AG04449 (cell line): ENCODE measurements at places on chromosomes 11 and 22.

GRCh38 chr11:93945596-93945995, 75.6 kb upstream of the HEPHL1 start:
- no peak for DNase-seq

GRCh38 chr11:45500451-45500850, 165.0 kb downstream of the CHST1 start:
- no peak for DNase-seq

DNA sequence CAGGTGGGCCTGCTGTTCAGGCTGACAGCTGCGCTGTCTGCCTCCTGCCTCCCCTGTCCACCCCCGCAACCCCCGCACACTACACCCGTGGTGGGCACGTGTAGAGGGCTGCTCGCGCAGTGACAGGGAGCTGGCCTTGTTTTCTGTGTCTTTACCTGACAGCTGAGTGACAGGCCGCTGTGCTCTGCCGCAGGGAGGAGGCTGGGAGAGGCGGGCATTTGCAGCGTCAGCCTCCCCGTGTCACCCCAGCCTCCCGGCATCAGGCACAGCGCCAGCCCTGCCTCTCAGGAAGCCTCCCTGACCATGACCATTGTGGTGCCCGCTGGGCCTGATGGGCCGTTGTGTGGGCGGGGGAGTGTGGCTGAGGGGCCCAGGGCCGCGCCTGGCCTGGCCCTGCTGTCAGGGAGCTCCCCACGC, 32.0 kb upstream of the RELT start:
- no peak for DNase-seq

- no peak for DNase-seq
These were observed 702 bp downstream of the SYN3 start for GRCh38 chr22:33057363-33057995.

DNA sequence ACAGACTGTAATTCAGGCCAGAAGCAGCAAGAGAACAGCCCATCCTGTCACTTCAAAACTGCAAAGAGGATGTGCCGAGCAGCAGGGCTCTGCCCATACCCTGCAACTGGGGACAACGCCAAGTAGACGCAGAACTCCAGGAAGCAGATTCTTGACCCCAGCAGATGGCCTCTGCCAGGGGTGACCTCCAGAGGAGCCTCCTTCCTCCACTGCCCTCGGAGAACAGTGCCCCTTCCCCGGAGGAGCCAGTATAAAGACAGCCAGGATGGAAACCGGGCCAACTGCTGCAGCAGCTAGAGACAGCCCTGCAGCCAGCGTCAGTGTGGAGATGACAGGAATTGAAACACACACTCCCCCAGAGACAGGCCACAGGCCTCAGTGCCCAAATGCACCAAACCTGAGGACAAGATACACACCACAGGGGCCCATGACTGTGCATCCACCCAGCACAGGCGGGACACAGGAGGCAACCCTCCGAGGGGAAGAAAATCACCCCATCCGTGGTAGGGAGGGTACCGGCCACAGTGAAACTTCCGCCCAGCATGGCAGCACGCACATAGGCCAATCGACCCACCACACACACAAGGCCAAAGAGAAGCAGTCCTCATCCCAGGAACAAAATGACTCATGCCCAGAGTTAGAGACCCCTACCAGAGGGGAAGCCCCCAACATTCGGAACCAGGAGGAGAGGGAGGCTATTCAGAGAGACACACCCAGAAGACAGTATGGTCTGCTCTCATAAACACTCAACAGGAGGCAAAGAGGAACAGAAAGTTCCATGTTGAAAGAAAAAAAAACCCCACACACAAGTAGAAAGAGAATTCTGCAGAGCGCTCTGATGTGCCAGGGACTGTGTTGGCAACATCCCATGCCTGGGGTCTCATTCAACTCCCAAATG, 5.6 kb downstream of the AHNAK start:
- no peak for DNase-seq

GRCh38 chr11:62547691-62548281, 1.2 kb upstream of the AHNAK start:
- no peak for DNase-seq

GRCh38 chr22:36311386-36312085, 58.6 kb downstream of the APOL1 start:
- no peak for DNase-seq

GRCh38 chr11:32594272-32594671, 10.6 kb downstream of the EIF3M start:
- no peak for DNase-seq

- DNase-seq = no peak
These were observed 18.0 kb downstream of the LSP1 start for GRCh38 chr11:1870721-1871466.

GRCh38 chr22:49724893-49725489, 102.7 kb downstream of the BRD1 start:
- DNase-seq = no peak

DNA sequence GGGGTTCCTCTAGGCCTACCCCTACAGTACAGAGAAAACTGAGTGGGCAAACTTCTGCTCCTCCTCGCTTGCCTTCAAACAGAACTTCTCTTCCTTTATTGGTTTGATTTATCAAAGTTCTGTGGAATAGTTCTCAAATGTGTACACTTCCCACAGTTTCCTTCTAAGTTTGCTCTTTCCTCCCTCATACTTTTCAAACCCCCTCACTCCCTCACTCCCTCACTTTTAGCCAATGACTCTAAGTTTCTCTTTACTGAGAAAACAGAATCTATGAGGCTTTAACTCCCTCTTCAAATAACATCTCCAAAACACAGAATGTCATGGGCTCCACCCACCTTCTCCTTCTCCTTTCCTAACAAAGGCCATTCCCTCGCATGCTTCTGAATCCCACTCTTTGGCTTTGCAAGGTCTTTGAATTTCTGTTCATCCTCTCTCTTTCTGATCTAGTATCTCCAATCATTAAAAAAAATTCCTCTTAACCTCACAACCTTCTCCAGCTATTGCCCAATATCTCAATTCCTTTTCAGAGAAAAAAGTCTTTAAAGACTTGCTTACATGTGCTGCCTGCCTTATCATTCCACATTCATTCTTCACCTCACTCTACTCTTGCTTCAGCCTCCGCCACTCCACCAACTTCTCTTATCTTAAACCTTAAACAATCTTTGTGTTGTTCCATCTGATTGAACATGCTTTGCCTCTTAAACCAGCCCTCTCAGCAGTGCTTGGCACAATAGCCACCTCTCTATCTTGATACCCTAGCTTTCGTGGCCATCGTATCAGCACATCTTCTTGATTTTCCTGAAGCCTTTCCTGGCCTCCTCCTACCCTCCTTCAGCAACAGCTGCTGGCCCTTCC, 57.2 kb downstream of the DDI1 start:
- no peak for DNase-seq

DNA sequence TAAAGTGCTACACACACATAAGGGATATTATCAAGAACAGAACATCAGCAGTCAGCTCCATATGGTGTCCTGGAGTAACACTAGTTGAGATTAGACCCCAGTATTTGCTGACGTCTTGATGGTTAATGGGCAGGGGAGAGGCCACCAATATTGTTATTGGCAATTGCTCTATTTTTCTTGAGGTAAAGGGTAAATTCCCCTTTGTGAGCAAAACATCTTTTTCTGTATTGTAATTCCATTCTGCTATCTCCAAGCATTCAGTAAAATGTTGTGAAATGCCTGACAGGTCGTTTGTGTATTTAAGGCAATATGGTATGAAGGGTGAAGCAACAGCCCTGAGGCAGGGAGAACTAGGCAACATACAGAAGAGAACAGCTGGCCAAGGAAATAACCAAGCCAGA, 21.9 kb downstream of the PC start:
- peak; percentile 94 for DNase-seq

- no peak for DNase-seq
These were observed 9.5 kb downstream of the DRICH1 start for GRCh38 chr22:23622634-23623033.
